ENCODE measurements at places on chromosomes 1 and 21. TPM values are rescaled to one million over a fixed set of nuclear protein-coding genes. Genes with fewer than 3 reads are reported as not detected.

DNA sequence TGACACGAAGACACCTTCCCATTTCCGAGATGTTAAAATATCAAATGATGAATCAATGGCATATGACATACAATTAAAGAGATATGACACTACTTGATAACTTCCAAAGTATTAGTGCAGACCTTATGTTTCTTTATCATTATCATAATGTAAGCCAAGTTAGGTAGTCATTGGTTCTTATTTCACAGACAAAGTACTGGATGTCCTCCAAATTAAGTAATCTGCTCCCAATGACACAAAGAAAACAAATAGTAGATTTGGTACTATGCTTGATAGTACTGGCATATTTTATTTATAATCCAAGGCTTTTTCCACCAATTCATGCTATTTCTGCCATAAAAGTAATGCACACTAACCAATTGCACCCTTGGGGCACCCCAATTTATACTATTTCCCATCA, 11.9 kb upstream of the NRIP1 start:
- no peak overlapping the region for H3K27ac ChIP-seq
- no peak overlapping the region for H3K4me3 ChIP-seq
- no peaks in the 10 kb centered on the region for H3K4me1 ChIP-seq
- H3K36me3 ChIP-seq, result no peaks in the 10 kb centered on the region
- H3K27me3 ChIP-seq, result no peaks in the 10 kb centered on the region

GRCh38 chr1:176949033-176949662, 215.4 kb downstream of the ASTN1 start:
- H3K27me3 ChIP-seq, result no peaks in the 10 kb centered on the region
- DNase-seq, result peak; percentile 78
- H3K4me3 ChIP-seq, result no peak overlapping the region
- no peak overlapping the region for H3K27ac ChIP-seq
- no peaks in the 10 kb centered on the region for H3K4me1 ChIP-seq

DNA sequence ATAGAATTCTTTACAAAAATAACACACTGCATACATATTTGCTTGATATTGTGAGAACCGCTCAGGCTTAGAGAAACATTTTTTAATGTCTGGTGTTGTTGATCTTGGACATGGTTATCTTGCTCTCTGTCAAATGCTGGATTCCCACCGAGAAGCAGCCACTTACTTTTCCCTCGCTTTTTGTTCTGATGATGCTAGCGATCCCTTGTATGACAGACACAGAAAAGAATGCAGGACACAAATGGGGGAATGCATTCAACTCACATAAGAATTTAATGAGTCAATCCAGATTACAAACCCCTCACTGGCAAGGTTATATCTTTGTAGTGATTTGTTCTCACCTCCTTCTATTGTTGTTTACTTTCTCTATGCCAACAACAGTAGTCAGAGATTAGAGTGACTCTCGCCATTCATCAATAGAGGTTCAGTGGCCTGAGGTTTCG, 76.8 kb upstream of the AKT3 start:
- peaks cover 15% of the 10 kb centered on the region for H3K27me3 ChIP-seq
- no peaks in the 10 kb centered on the region for H3K36me3 ChIP-seq
- no peak overlapping the region for H3K4me3 ChIP-seq
- DNase-seq, result no peak
- no peaks in the 10 kb centered on the region for H3K4me1 ChIP-seq
- no peak overlapping the region for H3K27ac ChIP-seq

- DNase-seq, result no peak
- H3K4me1 ChIP-seq, result peaks cover 5% of the 10 kb centered on the region
- H3K27me3 ChIP-seq, result no peaks in the 10 kb centered on the region
- H3K36me3 ChIP-seq, result no peaks in the 10 kb centered on the region
These were observed 21.8 kb downstream of the CAPN9 start for GRCh38 chr1:230768903-230769570.

DNA sequence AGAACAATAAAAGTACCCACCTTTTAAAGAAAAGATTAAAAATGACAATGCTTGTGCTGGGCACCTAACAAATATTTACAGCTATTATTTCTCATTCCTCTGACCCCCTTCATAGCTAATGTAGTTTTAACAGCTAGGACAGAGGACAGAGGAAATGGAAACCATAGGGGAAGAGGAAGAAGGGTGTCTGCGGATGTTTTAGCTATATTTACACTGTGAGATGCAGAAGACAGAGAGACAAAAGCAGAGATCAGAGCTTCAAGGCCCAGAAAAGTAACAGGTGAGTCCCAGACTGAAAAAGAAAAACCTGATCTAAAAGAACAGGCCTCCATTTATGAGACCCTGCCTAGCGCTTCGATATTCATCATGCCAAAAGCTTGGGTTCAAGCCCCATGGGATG, 72.0 kb downstream of the ZNF281 start:
- H3K4me1 ChIP-seq, result no peaks in the 10 kb centered on the region
- no peak for DNase-seq
- no peaks in the 10 kb centered on the region for H3K27me3 ChIP-seq
- no peak overlapping the region for H3K4me3 ChIP-seq

GRCh38 chr1:239155466-239156091, 230.8 kb upstream of the CHRM3 start:
- no peaks in the 10 kb centered on the region for H3K36me3 ChIP-seq
- no peak overlapping the region for H3K27ac ChIP-seq
- no peaks in the 10 kb centered on the region for H3K4me1 ChIP-seq
- H3K27me3 ChIP-seq, result no peaks in the 10 kb centered on the region
- DNase-seq, result no peak

GRCh38 chr1:241202401-241202800, 154.6 kb downstream of the RGS7 start:
- no peaks in the 10 kb centered on the region for H3K27me3 ChIP-seq
- H3K36me3 ChIP-seq, result no peaks in the 10 kb centered on the region
- no peaks in the 10 kb centered on the region for H3K4me1 ChIP-seq
- no peak for DNase-seq
- H3K4me3 ChIP-seq, result no peak overlapping the region

Gene PPIAL4G
- 0.20 TPM for total RNA-seq

Gene LAPTM5
- total RNA-seq, result 424 TPM

Gene ESRRG
- total RNA-seq, result 0.29 TPM
